Motor neuron (in vitro differentiated cells): ENCODE measurements at places on chromosomes 3 and 15.

DNA sequence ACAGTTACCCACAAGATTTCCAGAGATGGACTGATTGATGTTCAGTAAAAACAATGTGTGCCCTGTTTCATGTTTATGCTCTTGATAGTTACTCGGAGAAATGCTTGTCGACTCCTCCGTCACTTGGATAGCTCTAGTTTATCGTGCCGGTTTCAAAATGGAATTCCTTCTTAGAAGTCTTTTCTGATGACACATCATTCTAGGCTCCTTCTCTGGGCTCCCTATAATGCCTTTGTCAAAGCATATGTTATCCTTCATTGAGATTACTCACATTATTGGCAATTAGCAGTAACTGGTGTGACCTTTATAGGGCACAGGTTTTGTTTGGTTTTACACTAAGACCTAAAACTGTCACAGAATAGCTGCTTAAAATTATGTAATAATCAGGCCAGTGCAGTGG lies 201.8 kb downstream of the CNTN6 start:
- no peak for ATAC-seq

- no peak for ATAC-seq
These were observed 222.0 kb upstream of the IL12A start for GRCh38 chr3:159766563-159767185.

- peak; percentile 44 for ATAC-seq
These were observed 181.6 kb downstream of the MEGF11 start for GRCh38 chr15:66071921-66072295.

- no peak for ATAC-seq
These were observed 55.4 kb downstream of the CYP19A1 start for GRCh38 chr15:51283026-51283425.

DNA sequence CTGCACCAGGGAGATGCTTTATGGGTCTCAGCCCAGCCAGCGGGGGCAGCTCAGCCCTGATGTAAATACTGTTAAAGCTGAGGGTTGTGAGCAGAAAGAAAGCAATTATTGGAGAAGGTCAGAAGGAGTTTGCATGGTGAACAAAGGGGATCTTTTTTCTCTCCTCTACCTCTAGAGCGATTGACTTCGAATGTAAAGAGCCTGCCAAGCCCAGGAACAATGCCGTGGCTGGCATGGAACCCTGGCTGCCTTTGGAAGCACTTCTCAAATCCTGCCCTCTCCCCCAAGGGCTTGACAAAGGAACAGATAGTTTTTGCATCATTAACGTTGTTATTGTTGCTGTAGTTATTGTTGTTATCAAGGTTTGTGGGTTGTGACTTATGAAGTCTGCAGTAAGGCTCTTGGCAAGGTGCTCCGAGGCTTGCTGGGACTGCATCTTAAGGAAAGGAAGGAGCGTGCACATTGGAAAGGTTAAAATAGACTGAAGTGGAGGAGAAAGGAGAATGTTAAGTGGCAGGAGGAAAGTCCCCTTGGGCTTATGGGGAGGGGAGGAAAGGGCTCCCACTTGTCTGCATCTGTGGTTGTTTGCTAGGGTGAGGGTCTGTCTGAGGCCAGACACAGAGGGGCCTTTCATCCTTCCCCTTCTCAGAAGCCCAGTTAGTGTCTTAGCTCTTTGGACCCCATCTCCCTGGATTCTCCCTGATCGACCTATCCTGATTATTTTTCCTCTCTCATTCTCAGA lies 16.7 kb downstream of the PDIA5 start:
- ATAC-seq, result peak; percentile 71

DNA sequence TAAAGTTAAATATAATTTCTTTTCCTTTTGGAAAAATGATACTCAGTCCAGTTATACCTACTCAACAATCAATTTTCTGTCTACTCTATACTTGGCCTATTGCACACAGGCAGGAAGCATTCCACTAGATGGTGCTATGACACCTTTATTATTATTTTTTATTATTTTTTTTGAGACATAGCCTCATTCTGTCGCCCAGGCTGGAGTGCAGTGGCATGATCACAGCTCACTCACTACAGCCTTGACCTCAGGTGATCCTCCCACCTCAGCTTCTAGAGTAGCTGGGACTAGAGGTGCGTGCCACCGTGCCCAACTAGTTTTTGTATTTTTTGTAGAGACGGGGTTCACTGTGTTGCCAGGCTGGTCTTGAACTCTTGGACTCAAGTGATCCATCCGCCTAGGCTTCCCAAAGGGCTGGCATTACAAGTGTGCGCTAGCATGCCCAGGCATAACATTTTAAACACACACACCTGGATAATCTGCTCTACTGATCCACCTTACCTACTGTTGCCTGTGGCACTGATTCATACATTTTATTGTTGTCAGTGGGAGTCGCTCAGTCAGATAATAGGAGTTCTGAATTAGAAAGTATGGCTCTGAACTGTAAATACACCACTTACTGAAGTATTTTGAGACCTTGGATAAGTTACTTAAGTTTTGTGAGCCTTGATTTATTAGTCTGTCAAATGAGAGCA lies 56.2 kb downstream of the EIF3J start:
- peak; percentile 6 for ATAC-seq

GRCh38 chr3:143351895-143352608 lies 232.5 kb downstream of the CHST2 start:
- ATAC-seq, result no peak
